ENCODE measurements at places on chromosomes 4 and X. TPM values are rescaled to one million over a fixed set of nuclear protein-coding genes. Genes with fewer than 3 reads are reported as not detected.
A peak's percentile ranks its signal among the peaks of the same experiment; 100 is the strongest.

DNA sequence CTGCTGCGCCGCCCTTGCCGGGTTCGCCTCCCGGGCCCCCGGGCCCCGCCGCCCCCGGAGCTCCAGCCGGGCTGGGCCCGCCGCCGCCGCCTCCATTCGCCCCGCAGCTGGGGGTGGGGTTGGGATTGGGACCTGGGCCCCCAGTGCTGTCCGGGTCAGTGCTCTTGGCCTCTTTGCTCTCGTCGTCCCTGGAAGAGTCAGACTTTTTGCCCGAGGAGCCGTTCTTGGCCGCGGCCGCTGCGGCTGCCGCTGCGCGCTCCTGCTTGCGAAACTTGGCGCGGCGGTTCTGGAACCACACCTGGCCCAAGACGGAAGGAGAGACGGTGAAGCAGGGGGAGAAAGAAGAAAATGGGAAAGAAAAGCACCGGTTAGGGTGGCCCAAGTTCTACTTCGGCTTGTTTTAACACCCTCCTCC lies 2.5 kb downstream of the PHOX2B start:
- H3K4me3 ChIP-seq = no peak overlapping the region
- no peak for DNase-seq
- H3K4me1 ChIP-seq = no peaks in the 10 kb centered on the region
- no peak overlapping the region for H3K27ac ChIP-seq

- H3K4me3 ChIP-seq = no peak overlapping the region
- H3K27me3 ChIP-seq = no peaks in the 10 kb centered on the region
- H3K36me3 ChIP-seq = no peaks in the 10 kb centered on the region
- H3K27ac ChIP-seq = no peak overlapping the region
- no peak for DNase-seq
- H3K4me1 ChIP-seq = no peaks in the 10 kb centered on the region
These were observed 570.3 kb downstream of the IQCM start for GRCh38 chr4:149245333-149245732.

DNA sequence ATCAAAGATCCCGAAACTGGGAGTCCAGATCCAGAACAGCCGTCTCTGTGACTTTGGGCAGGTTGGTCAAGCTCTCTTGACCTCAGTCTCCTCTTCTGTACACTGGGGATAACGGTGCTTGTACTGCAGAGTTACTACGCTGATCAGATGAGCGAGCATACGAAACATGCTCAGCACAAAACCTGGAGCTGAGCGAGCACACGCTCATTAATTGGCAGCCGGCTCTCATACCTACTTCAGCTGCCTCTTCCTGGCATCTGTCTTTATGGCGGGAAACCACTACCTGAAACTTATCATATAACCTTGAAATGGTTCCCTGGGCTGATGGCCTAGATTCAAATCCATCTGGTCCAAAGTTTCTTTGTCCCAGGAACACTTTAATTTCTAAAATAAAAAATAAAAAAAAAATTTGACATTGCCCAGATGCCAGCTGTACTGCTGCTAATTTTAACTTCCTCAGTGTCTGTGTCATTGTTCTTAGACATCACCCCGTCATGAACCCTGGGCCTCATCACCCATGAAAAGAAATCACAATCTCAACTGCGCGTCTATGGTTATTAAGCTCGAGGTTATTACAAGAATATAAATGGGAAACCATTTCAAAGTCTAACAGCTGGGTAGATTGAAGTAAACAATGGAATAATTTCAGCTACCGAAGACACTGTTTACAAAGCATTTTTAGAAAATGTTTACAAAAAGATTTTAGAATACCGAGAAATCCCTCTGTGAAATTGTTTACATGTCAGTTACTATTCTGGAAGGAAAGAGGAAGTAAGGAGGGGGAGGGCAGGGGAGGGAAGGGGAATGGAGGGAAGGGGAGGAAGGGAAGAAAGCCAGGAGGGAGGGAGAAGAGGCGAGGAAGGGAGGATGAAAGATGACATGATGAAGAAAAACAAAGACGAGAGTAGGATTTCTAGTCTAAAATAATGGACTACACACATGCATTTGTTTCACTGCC lies 49.0 kb downstream of the CRMP1 start:
- no peak overlapping the region for H3K27ac ChIP-seq
- no peak for DNase-seq
- no peaks in the 10 kb centered on the region for H3K36me3 ChIP-seq
- H3K4me1 ChIP-seq = no peaks in the 10 kb centered on the region

DNA sequence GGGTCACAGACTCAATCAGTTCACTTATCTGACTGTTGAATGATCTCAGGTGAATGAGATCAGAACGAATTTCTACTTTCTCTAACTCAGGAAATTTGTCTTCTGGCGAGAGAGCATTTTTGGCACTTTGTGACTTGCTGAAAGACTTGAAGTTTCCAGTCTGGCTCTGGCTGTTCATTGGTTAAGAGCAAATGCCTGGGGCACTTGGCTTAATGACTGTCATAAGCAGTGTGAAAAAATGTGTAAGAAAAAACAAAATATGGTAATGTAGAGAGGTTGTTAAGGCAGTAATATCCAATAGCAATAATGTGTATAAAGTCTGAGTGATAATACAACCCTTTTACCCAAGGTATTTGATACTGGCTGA lies 71.3 kb upstream of the PGRMC2 start:
- no peak for DNase-seq
- H3K4me3 ChIP-seq = no peak overlapping the region
- no peaks in the 10 kb centered on the region for H3K36me3 ChIP-seq
- H3K27ac ChIP-seq = no peak overlapping the region
- H3K4me1 ChIP-seq = peaks cover 31% of the 10 kb centered on the region

TEX13B gene
- total RNA-seq = not detected

GRCh38 chrX:47216393-47216925 lies 2.0 kb upstream of the CDK16 start:
- H3K4me3 ChIP-seq = no peak overlapping the region
- H3K36me3 ChIP-seq = peaks cover 33% of the 10 kb centered on the region
- no peaks in the 10 kb centered on the region for H3K27me3 ChIP-seq
- H3K4me1 ChIP-seq = peaks cover 13% of the 10 kb centered on the region

NWD2 gene
- not detected for total RNA-seq

DNA sequence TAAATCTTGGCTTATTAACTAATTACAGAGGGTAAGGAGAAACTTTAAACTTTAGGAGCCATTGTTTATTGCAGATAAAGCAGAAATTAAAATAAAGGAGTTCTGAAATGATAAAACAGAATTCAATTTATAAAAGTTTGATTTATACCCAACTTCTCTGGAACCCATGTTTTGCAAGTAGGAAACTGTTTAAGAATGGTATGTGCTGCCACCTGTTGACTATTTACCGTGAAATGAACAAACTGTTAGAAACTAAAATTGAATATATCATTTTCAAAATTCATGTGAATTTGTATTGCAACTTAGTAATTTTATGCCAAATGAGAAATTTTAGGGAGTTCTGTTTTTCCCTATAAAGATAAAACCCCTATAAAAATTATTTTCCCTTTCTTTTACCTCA lies 11.0 kb upstream of the TBC1D8B start:
- H3K4me3 ChIP-seq = no peak overlapping the region
- no peaks in the 10 kb centered on the region for H3K27me3 ChIP-seq
- H3K27ac ChIP-seq = no peak overlapping the region
- DNase-seq = peak; percentile 2
- H3K4me1 ChIP-seq = no peaks in the 10 kb centered on the region

DNA sequence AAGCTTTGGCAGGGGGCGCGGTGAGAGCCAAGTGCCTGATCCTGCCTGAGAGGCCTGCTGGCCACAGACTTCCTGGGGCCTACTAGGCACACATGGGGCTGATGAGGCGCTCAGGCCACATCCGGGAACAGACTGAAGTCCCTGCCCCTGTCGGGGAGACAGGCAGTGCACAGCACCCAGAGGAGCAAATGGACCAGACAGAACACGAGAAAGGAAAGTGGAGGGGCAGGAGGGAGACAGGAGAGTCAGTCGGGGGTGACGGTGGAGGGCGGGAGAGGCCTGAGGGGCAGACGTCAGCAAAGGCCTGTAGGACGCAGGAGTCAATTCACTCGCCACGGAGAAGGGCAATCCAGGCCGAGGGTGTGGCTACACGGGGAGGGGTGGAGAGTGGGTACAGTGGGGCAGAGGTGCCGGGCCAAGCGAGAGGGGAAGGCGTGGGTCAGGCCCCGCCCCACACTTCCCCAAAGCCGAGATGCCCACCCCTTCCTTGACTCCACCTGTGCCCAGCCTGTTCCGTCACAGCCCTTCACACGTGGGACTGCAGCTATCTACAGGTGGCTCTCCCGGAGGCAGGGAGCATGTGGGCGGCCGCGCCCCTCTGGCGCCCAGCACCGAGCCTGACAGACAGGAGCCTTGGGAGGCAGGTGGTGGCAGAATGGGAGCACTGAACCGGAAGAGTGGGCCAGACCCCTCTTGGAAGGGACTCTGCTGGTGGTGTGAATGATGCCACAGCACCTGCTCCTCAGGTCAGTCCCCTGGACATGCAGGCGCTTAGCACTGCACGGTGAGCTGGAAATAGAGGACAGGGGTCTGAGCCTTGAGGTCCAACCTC lies 20.5 kb downstream of the NOP14 start:
- H3K27me3 ChIP-seq = no peaks in the 10 kb centered on the region
- H3K36me3 ChIP-seq = peaks cover 78% of the 10 kb centered on the region
- H3K4me3 ChIP-seq = no peak overlapping the region
- no peaks in the 10 kb centered on the region for H3K4me1 ChIP-seq
- H3K27ac ChIP-seq = no peak overlapping the region
- no peak for DNase-seq

DNA sequence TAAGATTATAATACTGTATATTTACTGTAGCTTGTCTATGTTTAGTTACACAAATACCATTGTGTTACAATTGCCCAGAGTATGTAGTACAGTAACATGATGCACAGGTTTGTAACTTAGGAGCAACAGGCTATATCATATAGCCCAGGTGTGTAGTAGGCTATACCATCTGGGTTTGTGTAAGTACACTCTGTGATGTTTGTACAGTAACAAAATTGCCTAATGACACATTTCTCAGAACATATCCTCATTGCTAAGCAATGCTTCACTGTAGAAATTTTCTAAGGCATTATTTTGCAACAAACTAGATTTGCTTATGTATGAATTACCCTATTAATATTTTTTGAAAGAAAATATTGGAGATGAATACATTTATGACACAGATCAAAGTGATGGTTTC lies 1390.9 kb downstream of the C4orf33 start:
- H3K4me1 ChIP-seq = no peaks in the 10 kb centered on the region
- H3K27me3 ChIP-seq = no peaks in the 10 kb centered on the region
- H3K27ac ChIP-seq = no peak overlapping the region
- no peak for DNase-seq

POU3F4 gene
- total RNA-seq = not detected

MTNR1A gene
- total RNA-seq = not detected

GRCh38 chr4:2060611-2061185 lies 1.6 kb downstream of the NAT8L start:
- H3K4me1 ChIP-seq = no peaks in the 10 kb centered on the region
- peaks cover 22% of the 10 kb centered on the region for H3K27me3 ChIP-seq
- no peak overlapping the region for H3K4me3 ChIP-seq
- no peaks in the 10 kb centered on the region for H3K36me3 ChIP-seq

GRCh38 chr4:134780244-134780643 lies 578.7 kb upstream of the PABPC4L start:
- no peak overlapping the region for H3K27ac ChIP-seq
- no peak overlapping the region for H3K4me3 ChIP-seq
- no peaks in the 10 kb centered on the region for H3K36me3 ChIP-seq
- no peak for DNase-seq

GRCh38 chrX:110665223-110666002 lies 130.2 kb downstream of the CHRDL1 start:
- no peak overlapping the region for H3K4me3 ChIP-seq
- no peak overlapping the region for H3K27ac ChIP-seq
- no peaks in the 10 kb centered on the region for H3K4me1 ChIP-seq
- H3K36me3 ChIP-seq = no peaks in the 10 kb centered on the region
- no peaks in the 10 kb centered on the region for H3K27me3 ChIP-seq

DNA sequence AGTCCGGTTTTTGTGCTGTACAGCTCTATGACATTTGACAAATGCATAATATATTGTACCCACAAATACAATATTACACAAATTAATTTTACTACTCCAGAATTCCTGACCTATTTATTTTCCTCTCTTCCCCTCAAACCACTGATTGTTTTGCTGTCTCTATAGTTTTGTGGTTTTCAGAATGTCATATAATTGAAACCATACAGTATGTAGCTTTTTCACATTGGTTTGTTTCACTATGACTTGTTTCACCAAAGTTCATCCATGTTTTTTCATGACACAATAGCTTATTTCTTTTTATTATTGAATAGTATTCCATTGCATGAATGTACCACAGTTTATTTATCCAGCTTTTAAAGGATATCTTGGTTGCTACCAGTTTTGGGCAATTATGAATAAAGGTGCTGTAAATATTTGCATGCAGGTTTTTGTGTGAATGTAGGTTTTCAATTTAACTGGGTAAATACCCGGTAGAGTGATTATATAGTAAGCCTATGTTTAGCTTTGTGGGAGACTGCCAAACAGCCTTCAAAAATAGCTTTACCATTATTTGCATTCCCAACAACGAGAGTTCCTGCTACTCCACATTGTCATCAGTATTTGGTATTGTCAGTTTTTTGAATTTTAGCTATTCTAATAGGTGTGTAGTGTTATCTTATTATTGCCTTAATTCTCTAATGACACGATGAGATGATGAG lies 25.9 kb downstream of the RNF175 start:
- DNase-seq = no peak
- no peaks in the 10 kb centered on the region for H3K4me1 ChIP-seq
- no peaks in the 10 kb centered on the region for H3K27me3 ChIP-seq

CABS1 gene
- not detected for total RNA-seq

TLR8 gene
- not detected for total RNA-seq

DNA sequence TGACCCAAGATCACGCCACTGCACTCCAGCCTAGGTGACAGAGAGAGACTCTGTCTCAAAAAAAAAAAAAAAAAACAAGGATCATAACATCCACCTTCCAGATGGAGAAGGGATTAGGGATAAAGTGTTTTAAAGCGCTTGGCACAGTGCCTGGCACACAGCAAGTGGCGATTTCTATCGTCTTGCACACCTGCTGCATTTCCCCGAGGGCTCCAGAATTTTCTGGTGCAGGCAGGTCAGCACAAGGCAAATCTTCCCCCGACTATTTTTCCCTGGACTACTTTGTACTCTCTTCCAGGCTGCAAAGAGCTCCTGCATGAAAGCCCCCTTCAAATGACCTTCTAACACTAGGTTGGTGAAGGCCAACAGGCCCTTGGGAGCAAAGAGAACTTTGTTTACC lies 57.3 kb downstream of the APBB2 start:
- H3K36me3 ChIP-seq = no peaks in the 10 kb centered on the region
- H3K4me1 ChIP-seq = peaks cover 74% of the 10 kb centered on the region
- peak overlapping the region; percentile 92 for H3K27ac ChIP-seq
- H3K27me3 ChIP-seq = no peaks in the 10 kb centered on the region
- H3K4me3 ChIP-seq = no peak overlapping the region
- no peak for DNase-seq

DNA sequence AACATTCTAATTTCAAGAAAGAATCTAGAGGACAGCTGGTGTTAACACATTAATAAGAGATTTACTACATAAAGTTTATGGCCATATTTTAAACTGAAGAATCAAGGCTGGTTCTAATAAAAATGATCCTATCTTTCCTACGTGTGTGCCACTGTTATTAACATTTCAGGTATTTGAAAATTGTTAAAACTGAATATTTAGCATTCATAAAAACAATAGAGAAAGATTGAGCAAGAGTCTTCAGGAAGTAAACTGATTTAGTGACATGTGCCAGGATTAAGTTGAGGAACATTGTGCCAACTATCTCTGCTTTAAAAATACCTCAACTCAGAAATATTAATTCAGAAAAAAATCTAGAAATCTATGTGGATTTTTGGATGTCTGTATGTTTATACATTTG lies 810.1 kb downstream of the FAT4 start:
- no peak overlapping the region for H3K27ac ChIP-seq
- no peaks in the 10 kb centered on the region for H3K4me1 ChIP-seq
- H3K27me3 ChIP-seq = no peaks in the 10 kb centered on the region
- no peak for DNase-seq
- no peaks in the 10 kb centered on the region for H3K36me3 ChIP-seq
